A549 treated with GW870086 at 1 μM for 4 hours (cell line): ENCODE measurements at places on chromosomes 1 and 21. TPM values are rescaled to one million over a fixed set of nuclear protein-coding genes. Genes with fewer than 3 reads are reported as not detected.

The MEGF6 gene
- 6.1 to 10.7 TPM (median 9.3 TPM) in 5 replicates for total RNA-seq

The PKLR gene
- total RNA-seq: not detected in 5 replicates

The OVAAL gene
- total RNA-seq: 0.08 to 0.13 TPM (median 0.09 TPM) in 3 of 5 replicates, not detected in the others

The NCAM2 gene
- not detected in 5 replicates for total RNA-seq

The ACTRT2 gene
- not detected in 5 replicates for total RNA-seq

The NR0B2 gene
- not detected in 5 replicates for total RNA-seq

The ADAM30 gene
- not detected in 5 replicates for total RNA-seq
